Cardiac septum (tissue), 1 donor: ENCODE measurements at places on chromosomes 12 and 14. TPM values are rescaled to one million over a fixed set of nuclear protein-coding genes. Genes with fewer than 3 reads are reported as not detected.

The SETD1B gene
- 13.0 TPM for total RNA-seq

DNA sequence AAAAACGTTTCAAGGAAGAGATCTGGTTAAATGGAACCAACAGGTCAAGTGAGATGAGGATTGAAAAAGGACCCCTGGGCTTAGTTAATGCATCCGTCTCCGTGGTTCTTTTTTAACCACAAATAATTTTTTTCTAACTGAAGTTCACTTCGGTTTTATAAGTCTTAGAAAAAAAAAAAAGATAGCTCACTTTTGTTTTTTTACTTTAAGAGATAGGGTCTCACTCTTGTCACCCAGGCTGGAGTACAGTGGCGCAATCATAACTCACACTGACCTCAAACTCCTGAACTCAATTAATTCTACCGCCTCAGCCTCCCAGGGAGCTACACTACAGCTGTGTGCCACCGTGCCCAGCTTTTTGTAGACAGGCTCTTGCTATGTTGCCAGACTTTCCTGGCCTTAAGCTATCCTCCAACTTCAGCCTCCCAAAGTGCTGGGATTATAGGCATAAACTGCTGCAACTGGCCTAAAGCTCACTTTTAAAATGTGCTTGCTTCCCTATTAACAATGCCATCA, 11.8 kb downstream of the HNRNPC start:
- DNase-seq, result no peak

DNA sequence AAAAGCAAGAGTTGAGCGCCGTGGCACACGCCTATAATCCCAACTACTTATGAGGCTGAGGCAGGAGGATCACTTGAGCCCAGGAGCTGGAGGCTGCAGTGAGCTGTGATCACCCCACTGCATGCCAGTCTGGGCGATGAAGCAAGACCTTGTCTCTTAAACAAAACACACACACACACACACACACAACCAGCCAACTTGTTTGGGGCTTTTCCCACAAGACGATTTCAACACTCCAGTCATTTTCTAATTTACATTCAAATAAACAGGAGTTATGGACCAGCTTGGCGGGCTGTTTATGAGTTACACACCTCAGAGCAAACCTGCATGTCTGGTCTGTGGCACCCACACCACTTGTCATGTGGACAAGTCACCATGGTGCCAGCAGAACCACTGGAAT, 6.7 kb downstream of the GLTP start:
- DNase-seq, result no peak

DNA sequence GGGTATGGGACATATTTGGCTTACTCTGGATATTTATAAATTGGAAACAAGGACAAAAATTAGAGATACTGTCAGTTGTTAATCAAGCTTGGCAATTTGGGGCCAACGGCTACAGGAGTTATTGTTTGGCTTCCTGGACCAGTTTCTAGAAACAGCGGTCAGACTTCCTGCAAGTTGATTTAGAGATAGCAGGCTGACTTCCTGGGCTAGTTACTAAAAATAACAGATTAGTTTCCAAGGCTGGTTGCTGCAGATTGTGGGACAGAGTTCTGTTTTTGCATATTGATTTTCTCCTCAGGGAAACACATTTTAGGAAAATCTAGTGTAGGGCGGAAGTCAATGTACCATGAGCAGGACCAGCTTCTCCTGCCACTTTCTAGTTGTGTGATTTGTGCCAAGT, 144.0 kb upstream of the TMPO start:
- no peak for DNase-seq

GRCh38 chr12:56477521-56478225, 9.3 kb downstream of the SPRYD4 start:
- DNase-seq, result no peak

The STYK1 gene
- 0.16 TPM for total RNA-seq

- DNase-seq, result no peak
Measured at GRCh38 chr14:59354666-59355065, 110.5 kb downstream of the GPR135 start.

- no peak for DNase-seq
Measured at GRCh38 chr14:24794644-24795305, 160.8 kb upstream of the GZMB start.

DNA sequence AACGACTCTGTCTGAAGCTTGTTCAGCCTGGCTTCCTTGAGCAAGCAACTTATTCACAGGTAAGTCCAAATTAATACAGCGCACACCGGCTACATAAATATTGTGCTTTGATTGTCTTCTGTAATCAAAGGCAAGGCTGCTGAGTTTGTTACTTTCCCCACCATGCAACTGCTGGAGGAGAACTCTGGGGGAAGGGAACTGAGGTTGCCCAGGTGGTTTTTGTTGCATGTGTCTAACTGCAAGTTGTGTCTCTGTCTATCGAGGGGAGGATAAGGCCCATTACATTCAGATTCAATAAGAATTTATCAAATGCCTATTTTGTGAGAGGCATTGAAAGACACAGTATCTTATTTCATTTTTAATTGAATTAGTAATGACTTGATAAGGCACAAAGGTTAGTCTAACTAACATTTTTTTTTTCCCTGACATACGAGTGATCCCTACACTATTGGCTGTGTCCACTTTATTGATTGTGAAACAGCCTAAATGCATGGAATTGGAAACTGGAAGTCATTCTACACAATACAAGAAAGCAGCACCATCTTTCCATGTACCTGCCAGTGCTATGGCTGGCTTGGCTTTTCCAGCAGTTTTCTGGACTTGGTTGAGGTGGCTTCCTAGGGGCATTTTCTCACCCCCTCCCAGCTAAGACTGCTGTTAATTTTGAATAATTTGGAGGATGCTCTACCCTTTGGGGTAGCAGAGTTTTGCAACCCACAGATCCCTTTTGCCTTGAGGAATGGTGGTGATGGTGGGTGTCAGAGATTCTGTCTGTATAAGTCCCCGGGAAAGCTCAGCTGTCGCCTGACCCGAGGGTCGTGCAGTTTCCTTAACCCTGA, 951 bp upstream of the CHST11 start:
- no peak for DNase-seq

DNA sequence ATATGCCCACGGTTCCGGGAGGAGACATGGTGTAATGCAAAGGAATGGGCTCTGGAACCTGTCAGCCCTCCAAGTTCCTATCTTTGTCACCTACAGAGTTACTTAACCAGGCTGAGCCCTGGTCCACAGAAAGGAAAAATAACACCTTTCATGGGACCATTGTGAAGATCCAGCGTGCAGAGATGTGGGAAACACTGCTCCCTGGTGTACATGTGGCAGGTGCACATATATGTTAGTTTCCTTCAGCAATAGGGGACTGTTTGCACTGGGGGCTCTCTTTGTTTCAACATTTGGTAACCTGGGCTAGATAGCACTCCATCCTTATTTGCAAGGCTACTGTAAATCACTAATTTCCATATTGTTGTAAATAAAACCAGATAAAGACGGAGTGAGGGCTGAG, 72.3 kb downstream of the ANO2 start:
- no peak for DNase-seq

GRCh38 chr12:48334808-48335207, 15.9 kb downstream of the ZNF641 start:
- DNase-seq, result no peak

- no peak for DNase-seq
Measured at GRCh38 chr14:51545396-51545795, 106.3 kb upstream of the FRMD6 start.

DNA sequence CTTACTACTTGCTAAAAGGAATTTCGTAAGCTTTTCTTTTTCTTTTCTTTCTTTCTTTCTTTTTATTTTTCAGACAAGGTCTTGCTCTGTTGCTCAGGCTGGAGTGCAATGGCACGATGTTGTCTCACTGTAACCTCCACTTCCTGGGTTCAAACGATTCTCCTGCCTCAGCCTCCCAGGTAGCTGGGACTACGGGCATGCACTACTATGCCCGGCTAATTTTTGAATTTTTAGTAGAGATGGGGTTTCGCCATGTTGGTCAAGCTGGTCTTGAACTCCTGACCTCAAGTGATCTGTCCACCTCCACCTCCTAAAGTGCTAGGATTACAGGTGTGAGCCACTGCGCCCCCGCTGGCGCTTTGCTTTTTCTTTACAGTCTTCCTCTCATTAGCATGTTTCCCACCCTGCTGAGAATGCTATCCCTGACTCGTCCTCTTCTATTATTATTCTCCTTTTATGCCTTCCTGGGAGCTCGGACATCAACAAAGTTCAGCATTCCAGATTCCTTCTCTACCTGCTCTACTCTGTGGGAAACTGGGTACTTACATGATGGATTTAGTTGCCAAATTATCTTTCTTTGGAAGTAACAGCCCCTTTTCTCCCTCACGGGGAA, 3.1 kb downstream of the MTHFD1 start:
- DNase-seq, result no peak

- no peak for DNase-seq
Measured at GRCh38 chr14:44609876-44610510, 102.9 kb upstream of the FSCB start.

DNA sequence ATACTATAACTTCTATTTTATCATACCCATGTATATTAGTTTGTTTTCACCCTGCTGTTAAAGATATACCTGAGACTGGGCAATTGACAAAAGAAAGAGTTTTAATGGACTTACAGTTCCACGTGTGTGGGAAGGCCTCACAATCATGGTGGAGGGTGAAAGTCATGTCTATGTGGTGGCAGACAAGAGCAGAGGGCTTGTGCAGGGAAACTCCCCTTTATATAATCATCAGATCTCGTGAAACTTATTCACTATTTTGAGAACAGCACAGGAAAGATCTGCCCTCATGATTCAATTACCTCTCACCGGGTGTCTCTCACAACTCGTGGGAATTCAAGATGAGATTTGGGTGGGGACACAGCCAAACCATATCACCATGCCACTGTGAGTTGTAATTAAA, 135.8 kb downstream of the SYNE2 start:
- DNase-seq, result no peak

DNA sequence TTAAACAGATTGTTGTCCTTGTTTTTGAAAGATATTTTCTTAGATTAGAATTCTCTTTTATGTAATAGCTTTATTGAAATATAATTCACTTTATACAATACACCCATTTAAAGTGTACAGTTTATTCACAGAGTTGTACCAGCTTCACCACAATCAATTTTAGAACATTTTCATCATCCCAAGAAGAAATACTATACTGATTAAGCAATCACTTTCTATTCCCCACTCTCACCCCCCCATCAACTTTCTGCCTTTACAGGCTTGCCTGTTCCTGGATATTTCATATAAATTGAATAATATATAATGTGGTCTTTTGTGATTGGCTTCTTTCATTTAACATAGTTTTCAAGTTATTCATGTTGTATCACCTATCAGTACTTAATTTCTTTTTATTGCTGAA, 44.4 kb downstream of the ARHGAP5 start:
- DNase-seq, result no peak

DNA sequence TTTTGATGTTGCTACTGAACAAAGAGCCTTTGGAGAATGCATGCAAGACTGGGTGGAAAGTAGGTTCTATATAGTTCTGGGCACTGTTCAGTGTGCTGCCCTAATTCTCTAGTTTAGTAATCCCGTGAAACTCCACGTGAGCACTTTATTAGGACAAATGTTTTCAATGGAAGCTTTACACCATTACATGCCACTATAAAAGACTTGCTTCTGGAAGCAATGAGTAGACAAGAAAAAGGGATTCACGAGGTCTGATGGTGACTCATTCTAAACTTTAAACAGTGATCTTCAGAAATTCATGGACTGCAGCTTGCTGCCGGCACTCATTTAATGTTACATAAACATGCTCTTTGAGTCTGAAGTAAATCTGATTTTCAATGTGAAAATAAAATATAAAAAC, 22.3 kb downstream of the ATG14 start:
- DNase-seq, result no peak

GRCh38 chr12:63792338-63792737, 12.6 kb downstream of the RXYLT1 start:
- DNase-seq, result no peak

GRCh38 chr12:110718222-110718908, 24.3 kb downstream of the PPP1CC start:
- DNase-seq, result no peak
